ENCODE measurements at places on chromosomes 3 and 15.

- DNase-seq = no peak
Observed at GRCh38 chr15:63888146-63888545, 54.4 kb upstream of the HERC1 start.

- DNase-seq = peak; percentile 37
Observed at GRCh38 chr3:8491271-8492144, 10.1 kb upstream of the LMCD1 start.

- DNase-seq = no peak
Observed at GRCh38 chr3:64799606-64800005, 111.8 kb upstream of the ADAMTS9 start.

DNA sequence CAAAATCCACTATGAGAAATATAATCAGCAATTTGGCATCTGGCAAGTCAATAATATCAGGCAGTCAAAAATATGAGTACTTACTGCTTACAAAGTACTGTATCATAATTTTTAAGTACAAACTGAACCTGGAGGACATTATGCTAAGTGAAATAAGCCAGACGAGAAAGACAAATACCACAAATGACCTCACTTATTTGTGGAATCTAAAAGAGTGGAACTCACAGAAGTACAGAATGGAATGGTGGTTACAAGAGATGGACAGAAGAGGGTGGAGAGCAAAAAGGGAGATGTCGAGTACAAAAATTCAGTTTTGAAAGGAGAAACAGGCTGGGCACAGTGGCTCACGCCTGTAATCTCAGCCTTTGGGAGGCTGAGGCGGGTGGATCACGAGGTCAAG lies 12.4 kb downstream of the PCYT1A start:
- DNase-seq = no peak

- DNase-seq = no peak
Observed at GRCh38 chr3:45682786-45683185, 6.4 kb upstream of the SACM1L start.

DNA sequence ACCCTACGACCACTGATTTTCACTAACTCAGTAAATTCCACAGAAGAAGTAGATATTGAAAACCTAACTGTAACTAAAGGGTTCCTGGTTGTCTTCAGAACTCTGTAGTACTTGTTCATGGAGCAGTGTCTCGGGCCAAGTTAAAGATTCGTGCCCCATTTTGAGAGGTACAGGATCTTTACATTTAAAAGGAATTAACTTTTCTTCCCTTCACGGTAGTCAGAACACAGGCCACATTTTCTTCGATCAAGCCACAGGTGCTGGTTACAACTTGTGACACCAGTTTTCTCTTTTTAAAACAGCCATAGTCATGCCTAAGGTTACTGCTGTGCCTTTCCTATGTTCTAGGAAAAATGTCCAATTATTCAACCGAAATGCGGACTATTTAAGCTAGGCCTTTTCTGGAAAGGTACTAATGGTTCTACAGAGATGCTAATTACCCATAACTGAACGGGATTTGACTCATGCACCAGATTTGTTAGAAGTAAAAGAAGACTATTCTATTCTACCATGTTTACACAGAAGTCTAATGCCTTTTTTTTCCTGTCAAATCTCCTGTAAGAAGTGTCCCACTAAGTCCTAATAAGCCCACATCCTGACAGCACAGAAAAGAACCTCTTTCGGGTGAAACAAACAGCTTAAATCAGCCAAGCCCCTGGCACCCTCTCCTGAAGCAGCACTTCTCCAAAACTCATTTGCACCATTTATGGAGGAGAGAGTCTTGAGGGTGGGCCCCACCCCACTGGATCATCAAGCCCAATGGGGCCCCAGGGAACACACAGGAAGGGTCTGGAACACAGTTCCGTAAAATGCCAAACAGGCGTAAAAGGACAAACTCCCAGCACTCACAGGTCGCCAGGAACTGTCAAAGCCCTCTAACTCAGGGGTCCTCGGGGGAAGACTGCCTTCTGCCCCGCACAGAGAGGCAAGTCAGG lies 1.9 kb downstream of the LRIG1 start:
- peak; percentile 32 for DNase-seq

DNA sequence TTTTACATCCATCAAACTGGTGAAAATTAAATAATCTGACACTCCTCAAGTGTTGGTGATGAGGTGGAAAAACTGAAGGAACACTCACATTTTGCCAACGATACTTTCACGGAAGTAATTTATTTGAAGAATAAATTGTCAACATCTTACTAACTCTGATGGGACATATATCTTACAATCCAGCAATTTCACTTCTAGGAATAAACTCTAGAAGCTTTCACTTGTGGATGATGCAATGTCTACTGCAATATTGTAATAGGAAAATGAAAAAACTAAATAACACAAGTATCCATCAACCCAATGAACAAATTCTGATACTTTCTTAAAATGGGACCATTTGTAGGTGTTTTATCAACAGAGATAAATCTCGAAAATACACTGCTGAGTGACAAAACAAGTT lies 16.2 kb upstream of the LIPC start:
- DNase-seq = no peak

DNA sequence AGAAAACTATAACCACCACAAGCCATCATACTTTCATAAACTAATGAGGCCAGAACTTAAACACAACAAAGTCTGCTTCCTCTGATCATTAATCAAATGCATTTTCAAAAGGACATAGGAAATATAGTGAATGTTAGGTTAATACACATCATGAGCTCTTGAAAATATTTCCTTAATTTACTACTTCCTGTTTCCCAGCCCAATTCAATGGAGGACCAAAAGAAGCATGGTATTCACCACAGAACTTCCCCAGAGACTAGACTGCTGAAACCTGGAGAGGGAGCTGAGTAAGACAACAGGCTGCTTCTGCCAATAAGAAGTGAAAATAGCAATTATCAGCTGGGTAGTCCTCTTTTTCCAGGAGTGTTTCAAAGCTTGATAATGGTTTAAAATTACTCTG lies 250.3 kb downstream of the ULK4 start:
- DNase-seq = no peak

GRCh38 chr15:25437777-25438600 lies 835 bp downstream of the UBE3A start:
- DNase-seq = peak; percentile 66

- DNase-seq = no peak
Observed at GRCh38 chr3:89306540-89306939, 199.1 kb downstream of the EPHA3 start.

- no peak for DNase-seq
Observed at GRCh38 chr3:70736009-70736408, 423.6 kb upstream of the MDFIC2 start.

DNA sequence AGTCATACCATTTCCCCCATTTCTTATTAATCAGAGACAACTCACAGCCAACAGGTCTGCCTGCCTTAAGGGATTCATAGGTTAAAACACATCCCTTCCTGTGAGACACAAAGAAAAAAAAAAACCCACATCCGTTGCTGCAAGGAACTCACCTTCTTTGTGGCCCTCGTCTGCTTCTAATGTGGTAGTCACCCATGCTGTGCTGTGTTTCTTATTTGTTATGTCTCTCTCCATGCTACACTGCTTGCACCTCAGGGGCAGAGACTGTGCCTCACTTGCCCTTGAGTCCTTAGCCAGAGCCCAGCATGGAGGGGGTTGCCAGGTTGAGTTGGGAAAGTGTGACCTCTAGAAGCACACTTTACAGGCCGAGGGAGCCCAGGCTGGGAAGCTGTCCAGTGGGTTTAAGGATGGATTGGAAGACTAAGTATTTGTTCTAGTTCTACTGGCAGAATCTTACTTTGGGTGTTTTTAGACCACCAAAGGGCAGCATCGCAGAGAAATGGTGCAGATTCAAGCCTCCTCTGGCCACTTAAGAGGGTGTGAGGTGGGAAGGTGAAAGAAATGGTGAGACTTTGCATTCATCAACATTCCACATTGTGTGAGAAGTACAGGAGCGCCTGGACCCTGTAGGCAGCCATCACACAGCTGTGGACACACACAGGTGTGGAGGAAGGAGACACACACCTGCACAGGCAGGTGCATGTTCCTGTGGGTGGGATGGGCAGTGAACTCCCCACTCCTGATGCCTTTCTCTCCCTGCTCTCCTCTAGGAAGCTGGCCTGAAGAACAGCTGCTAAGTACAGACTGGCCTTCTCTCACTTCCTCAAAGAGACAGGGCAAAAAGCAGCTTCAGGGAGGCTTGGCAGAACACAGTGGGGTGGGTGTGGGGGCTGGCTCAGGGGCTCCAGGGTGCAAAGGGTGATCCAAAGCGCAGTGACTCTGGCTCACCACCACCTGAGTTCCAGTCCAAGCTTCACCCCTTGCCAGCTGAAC lies 48.8 kb downstream of the GLB1 start:
- no peak for DNase-seq

DNA sequence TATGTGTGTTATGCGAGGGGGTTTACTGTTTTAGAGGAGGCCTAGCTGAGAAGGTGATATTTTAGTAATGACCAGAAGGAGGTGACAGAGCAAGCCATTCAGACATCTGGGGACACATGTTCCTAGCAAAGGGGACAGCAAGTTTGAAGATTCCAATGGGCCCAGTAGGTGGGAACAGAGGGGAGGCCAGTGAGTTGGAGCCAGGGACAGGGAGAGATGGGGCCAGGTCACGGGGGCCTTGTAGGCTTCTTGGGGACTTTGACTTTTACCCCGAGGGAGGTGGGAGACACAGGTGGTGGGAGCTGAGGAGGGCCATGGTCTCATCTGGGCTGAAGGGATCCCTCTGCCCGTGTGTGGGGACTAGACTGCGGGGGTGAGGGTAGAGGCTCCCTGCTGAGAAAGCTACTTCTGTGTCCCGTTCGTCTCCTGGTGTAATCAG lies 72.5 kb downstream of the MGLL start:
- DNase-seq = no peak

DNA sequence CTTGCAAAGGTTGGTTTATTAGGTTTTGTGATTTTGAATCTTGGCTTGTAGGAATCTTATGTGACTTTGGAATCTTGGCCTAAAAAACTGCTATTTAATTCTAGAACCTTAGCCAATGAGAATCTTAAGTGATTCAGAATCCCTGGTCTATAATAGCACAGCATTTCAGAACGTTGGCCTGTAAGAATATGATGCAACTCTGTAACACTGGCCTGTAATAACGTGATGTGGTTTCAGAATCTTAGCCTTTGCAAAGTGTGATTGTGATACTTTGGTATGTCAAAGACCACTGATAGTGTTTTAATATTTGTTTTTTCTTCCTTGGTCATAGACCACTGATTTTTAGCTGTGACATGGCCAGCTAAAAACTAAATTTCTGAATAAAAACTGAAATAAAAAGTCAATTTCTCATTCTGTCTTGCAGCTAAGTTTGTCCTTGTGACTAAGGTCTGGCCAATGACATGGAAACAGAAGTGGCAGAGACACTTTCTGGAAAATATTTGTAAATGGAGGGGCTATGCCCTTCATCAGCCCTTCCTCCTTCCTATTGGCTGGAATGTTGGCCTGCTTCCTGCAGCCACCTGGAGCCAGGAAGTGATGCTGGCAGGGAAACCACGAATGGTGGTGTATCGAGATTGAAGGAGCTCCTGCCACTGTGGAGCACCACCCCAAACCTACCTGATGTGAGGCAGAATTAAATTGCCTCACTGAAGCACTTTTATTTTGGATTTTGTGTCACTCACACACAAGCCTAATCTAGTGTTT lies 42.3 kb upstream of the CORO2B start:
- DNase-seq = no peak

DNA sequence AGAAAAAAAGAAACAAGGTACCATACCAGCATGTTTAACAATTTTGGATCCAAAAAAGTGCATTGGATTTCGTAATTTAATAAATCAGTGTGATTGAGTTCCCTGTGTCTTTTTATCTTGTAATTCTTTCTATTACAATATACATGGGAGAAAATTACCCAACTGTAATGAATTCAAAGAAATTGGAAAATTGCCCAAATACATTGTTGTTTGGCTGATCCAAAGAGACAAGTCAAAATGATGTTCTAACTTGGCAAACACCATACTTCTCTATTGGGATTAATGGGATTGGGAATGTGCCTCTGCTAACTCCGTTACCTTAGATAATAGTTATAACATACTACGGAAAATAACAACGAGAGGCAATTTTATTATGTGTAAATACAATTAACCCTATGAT lies 1097.1 kb downstream of the ROBO1 start:
- DNase-seq = no peak

GRCh38 chr15:42665827-42666226 lies 71.1 kb downstream of the CDAN1 start:
- no peak for DNase-seq

DNA sequence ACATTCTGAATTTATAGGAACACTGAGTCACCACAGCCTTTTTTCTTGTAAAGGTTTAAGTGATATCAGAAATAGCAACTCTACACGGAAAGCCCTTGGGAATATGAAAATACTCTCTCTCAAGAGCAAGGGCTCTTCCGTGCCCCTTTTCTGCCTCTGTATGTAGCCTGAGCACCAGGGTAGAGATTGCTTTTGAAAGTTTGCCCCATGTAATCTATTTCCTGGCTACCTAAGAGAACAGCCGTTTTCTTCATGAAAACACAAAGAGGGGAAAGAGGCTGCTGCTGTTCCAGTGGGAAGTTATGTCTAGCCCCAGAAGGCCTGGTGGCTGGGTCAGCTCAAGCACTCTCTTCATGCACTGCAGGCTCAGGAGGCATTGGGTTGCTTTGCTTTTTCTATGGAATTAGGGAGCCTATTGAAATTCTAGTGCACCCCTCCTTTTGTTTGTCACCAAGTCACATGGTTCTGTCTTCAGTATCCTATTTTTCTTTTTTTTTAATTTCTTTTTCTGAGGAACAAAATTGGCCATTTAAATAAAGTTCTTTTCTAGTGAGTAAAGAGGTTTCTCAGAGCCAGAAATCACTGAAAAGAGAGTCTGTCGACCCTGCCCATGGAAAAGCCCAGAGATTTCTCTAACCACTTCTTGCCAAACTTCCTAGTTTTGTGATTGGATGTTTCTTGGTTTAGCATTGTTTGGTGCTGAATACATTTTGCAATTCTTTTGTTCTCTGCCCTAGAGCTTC lies 39.5 kb downstream of the TIGIT start:
- DNase-seq = no peak

- no peak for DNase-seq
Observed at GRCh38 chr15:28113394-28114113, 14.4 kb upstream of the OCA2 start.

- no peak for DNase-seq
Observed at GRCh38 chr3:72265256-72266015, 480.5 kb upstream of the PROK2 start.

- no peak for DNase-seq
Observed at GRCh38 chr15:92023965-92024364, 170.5 kb downstream of the SLCO3A1 start.

DNA sequence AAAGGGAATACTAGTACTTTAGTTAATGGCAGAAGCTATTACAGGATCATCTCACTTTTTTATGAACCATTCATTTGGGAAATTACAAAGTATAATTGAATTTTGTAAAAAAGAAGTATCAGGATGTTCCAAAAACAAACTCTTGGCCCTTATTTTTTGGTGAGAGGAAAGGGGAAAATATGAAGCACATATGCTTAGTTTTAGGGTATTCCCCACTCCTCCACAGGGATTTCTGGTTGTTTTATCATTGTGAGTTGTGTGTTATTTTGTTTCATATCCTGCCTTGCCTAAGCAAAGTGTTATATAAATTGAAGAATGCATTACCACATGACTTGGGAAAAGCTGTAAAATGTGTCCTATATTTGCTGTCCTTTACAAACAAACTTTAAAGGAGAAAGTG lies 227.0 kb downstream of the FMN1 start:
- DNase-seq = no peak

All from heart right ventricle (tissue), 16 donors.